ENCODE measurements at places on chromosomes 2 and 18. TPM values are rescaled to one million over a fixed set of nuclear protein-coding genes. Genes with fewer than 3 reads are reported as not detected.

PRKAG3 gene
- total RNA-seq = not detected

MERTK gene
- total RNA-seq = 0.10 TPM

APLF gene
- 4.4 TPM for total RNA-seq

DNA sequence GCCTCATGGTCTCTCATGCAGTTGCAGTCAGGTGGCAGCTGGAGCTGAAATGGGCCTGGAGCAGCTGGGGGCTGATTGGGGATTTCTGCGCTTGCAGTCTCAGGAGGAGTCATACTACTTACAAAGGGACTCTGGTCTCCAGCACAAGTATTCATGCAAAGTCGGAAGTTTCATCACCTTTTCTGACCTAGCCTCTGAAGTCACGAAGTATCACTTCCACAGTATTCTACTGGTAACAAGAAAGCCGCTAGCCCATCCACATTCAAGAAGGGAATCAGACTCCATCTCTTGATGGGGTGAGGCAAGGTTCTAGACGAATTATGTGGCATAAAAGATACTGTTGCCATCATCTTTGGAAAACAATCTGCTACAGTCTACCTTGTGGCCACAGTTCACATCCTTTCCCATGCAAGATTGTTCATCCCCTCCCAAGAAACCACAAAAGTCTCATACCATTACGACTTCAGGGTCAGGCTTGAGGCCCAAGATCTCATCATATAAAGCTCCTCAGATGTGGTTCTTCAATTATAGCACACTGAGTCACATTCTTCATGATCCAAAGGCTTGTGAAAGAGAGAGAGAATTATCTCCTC lies 95.3 kb downstream of the SMC6 start:
- peak; percentile 78 for DNase-seq

- no peak for DNase-seq
Measured at GRCh38 chr2:24920809-24921441, 888 bp upstream of the ADCY3 start.

Data from RPMI7951 (cell line).